ENCODE measurements at places on chromosomes 6 and 20.

DNA sequence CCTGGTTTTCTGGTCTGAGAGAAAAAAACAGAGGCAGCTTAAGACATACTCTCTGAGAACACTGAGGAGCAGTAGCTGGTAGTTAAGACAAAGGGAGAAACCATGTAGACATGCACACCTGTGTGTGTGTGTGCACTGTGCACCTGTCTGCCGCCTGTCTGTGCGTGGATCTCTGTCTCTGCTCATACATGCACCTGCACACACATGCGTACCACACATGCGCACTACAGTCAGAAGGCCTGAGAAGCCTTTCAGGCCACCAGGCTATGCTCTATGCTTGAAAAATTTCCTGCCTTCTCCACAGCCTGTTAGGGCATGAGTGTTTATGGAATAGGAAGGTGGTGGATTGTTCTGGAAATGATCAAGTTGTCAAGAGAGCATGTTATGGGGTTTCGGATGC lies 103.5 kb downstream of the CDH4 start:
- no peak for DNase-seq

- DNase-seq, result no peak
These were observed 31.6 kb upstream of the MRPS10 start for GRCh38 chr6:42249279-42249678.

DNA sequence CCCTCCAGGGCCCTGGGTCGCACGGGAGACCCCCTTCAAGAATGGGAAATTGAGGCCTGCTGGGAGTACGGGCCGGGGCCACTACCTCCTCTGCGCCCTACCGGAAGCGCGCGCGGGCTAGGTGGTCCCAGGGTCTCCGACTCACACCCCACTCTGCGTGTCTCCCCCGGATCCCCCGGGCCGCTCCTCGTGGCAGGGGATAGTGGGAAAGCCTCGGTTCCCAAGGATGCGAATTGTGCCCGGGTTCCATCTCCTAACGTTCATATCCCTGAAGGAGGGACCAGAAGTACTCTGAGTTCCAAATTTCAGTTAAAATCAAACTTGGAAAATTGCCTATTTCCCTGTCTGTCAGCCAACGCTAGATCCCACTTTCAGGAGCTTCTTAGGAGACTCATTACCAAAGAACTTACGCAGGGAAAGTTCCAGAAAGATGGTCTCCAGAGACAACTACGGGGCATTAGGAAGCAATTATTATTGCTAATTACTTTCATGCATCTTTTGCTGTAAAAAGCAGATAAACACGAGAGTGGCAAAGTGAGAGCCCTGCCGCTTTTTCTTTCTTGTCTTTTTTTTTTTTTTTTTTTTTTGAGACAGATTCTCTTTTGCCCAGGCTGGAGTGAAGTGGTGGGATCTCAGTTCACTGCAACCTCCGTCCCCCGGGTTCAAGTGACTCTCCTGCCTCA lies 858 bp downstream of the FAM83D start:
- no peak for DNase-seq

GRCh38 chr20:64053841-64054661 lies 4.6 kb upstream of the SOX18 start:
- no peak for DNase-seq

GRCh38 chr6:52543729-52544601 lies 32.9 kb downstream of the TRAM2 start:
- no peak for DNase-seq

DNA sequence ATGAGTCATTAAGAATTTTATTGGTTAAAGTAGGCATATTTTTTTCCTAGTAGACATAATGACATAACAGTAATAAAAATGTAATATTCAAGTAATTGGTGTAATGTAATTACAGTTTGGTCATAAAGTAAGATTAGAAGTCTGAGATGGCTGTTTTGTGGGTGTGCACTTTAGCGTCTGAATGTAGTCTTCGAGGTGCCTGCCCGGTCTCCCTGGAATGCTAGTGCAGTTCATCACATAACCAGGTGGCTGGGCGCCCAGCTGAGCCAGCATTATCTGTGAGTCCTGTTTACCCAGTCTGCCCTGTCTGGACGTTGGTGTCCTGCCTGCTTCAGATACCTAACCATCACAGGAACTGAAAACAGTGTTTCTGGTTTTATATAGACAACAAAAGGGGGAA lies 419.1 kb downstream of the CDC5L start:
- no peak for DNase-seq

- no peak for DNase-seq
These were observed 82.2 kb upstream of the OPRM1 start for GRCh38 chr6:153956808-153957207.

GRCh38 chr20:9140162-9140760 lies 71.4 kb downstream of the PLCB4 start:
- DNase-seq, result no peak

- no peak for DNase-seq
These were observed 951.1 kb upstream of the ADGRB3 start for GRCh38 chr6:67683960-67684359.

DNA sequence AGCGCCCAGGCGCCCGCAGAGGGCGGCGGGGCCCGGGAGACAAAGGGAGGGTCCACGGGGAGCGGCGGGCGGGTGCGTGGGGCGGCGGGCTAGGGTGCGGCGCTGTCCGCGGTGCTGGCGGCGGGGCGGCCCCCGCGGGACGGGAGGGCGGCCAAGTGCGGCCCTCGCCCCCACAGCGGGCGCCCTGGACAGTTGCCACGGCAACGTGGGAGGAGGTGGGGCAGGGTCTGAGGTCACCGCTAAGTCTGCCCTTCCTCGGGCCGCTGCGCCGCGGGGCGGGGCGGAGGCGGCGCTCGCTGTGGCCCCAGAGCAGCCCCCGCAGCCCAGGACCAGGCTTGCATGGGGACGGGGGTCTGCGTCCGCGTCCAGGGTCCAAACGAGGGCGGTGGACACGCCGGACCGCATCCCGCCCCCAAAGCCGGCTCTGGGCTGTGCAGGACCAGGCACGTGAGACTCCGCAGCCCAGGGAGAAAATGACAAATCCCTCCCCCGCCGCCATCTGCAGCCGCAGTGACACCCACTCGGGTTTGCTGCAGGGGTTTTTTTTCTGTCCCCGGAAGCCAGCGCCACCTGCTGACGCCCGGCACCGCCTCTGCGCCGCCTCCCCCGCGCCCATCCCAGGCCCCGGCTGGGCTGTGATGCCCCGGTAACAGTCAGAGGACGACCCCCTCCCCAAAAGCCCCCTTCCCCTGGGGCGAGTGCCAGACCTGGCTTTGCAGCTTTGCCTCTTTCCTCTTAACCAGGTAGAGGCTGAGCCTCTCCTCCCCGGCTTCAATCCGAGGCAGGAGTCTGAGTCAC lies 36.8 kb downstream of the YTHDF1 start:
- DNase-seq, result peak; percentile 64

- no peak for DNase-seq
These were observed 207.7 kb upstream of the DTNBP1 start for GRCh38 chr6:15870333-15871043.

GRCh38 chr6:101110814-101111213 lies 229.7 kb upstream of the ASCC3 start:
- DNase-seq, result no peak

DNA sequence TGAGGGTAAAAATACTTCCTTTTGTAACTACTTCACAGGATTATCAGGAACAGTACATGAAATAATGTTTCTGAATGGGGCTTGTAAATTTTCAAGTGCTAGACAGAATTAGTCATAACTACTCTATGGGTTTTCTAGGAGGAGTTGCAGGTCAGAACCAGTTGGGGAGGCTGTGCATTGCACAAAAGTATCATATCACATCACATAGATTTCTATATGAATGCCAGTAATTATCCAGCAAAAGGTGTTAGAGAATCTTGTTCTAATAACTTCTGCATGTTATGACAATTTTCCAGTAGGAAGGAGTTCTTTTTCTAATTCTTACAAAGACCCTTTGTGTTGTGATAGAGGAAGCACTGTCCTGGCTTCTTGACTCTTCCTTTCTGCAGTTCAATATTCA lies 551.6 kb downstream of the COL12A1 start:
- DNase-seq, result no peak

DNA sequence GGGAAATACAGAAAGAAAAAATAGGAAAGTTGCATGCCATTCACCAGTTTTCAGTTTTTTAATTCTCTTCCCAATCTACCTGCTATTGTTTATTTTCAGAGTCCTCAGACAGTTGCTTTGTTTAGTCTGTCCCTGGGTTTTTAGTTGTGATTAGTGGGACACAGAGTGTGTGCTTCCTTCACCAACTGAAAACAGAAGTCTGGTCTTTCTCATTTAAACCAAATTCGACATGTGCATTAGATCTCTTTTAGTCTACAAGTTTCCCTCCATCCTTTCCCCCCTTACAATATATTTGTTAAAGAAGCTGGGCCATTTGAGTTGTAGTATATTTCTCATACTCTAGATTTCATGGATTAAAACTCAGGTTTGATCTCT lies 58.7 kb upstream of the STMND1 start:
- no peak for DNase-seq

DNA sequence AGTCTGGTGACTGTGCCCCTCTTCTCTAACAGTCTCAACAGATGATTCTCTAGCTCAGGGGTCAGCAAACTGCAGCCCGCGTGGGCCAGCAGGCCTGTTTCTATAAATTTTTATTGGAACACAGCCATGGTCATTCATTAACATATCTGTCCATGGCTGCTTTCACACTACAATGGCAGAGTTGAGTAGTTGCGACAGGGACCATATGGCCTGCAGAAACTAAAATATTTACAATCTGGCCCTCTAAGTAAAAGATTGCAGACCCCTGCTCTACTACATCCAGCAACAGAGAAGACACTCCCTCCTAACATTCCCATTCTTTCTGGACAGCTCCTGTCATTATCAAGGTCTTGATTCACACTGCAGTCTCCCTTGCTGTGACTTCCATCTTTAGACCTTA lies 45.2 kb downstream of the PLAGL2 start:
- DNase-seq, result no peak

DNA sequence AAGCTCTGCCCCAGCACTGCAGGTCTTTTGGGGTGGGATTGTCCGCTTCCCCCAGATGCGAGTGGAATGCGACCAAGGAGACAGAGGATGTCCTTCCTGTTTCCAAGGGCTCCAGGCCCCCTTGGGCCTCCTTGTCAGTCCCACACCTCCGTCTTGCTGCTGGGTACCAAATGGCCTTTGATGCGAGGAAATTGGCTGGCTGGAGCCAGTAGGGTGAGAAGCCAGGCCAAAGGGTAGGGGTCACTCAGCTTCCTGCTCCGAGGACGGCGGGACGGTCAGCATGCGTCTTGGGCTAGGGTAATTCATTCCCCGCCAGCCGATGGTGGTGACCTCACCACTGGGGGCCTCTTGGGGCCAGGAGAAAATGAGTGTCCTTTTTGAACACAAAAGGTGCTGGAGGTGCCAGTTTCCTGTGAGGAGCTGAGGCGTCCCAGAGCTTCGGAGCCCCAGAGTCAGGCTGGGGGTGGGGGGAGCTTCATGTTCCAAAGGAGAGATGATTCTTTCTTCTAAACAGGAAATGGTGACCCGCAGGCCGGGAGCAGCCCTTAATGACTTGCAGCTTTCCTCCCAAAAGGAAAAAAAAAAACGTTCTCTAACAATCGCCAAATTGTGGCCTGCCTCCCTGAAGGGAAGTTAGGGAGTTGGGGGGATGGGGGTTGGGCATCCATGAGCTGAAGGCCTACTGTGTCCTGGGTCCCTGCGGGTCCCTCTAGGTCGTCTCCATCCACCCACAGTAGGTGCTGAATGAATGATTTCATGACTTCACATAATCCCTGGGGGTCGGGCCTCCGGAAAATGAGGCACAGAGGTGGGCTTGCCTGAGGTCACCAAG lies 6.7 kb downstream of the SNAI1 start:
- DNase-seq, result no peak

DNA sequence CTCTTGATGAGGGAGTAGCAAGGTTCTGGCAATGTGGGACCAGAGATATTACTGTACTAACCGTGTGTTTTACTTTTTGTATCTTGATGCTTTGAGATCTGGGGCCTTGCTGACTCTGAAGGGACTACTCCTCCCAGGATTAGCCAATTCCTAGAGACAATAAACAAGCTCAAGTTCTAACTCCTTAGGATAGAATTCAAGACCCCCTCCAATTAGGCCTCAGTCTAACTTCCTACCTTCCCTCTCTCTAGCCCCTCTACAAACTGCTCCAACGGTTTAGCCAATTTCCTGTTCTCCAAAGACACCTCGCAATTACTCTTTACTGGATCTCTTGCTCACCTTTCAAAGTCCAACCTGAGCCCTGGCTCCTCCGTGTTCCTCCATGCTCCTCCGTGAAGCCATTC lies 158.7 kb upstream of the JARID2 start:
- no peak for DNase-seq

- no peak for DNase-seq
These were observed 199.4 kb upstream of the ARID1B start for GRCh38 chr6:156577749-156578148.

DNA sequence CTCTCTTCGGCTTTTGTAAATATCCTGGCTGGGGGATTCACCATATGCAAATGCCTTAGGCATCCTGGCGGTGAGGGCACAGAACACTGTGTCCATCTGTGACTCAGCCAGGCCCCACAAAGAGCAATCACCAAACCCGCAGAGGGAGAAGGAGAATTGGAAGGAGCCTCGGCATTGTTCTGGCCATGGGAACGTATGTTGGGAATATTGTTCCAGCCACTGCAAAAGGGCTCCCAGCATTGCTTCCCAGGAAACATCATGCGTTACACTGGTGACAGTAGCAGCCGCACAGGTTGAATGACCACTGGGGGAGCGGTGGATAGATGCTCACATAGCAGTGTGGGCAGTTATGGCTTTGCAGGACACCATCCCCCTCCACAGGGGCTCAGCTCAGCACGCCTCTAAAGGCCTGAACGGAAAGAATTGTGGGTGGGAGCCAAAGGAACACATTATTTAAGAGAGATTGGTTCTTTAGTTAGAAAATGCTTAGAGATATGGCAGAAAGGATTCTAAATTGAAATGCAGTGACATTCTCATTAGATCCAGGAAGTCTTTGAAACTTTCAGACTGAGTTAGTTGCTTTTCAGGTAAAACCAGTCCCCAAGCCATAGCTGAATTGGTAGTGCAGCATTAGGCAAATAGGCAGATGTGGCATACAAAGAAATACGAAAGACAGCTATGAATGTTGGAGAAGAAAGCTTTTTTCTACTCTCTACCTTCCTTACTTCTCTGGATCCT lies 104.3 kb downstream of the RNF144B start:
- no peak for DNase-seq

GRCh38 chr20:57881466-57882385 lies 171.9 kb upstream of the PMEPA1 start:
- peak; percentile 30 for DNase-seq

GRCh38 chr6:152026291-152026690 lies 218.8 kb downstream of the ESR1 start:
- no peak for DNase-seq

GRCh38 chr6:106180208-106180607 lies 94.1 kb downstream of the PRDM1 start:
- DNase-seq, result no peak

Measured in head of caudate nucleus (tissue), 42 donors.